Upper lobe of left lung (tissue), 6 donors: ENCODE measurements at places on chromosomes 4 and X.

- no peak for DNase-seq
Observed at GRCh38 chr4:46211406-46211805, 87.6 kb upstream of the GABRG1 start.

DNA sequence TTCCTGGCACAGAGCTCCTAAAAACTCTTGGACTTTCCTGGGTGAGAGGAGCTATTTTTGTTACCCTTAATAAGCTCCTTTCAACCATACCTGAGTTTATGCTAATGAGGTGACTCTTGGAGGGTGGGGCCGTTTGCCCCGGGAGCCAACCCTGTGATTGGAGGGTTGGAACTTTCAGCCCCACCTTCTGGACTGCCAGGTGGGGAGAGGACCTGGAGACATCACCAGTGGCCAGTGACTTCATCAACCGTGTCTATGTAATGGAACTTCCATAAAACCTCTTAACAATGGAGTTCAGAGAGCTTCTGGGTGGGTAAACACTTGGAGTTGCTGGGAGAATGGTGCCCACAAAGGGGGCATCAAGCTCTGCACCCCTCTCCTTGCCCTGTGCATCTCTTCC is 17.9 kb upstream of the ENPP6 start:
- DNase-seq = no peak

GRCh38 chr4:22736912-22737311 is 44.2 kb downstream of the GBA3 start:
- DNase-seq = no peak

GRCh38 chrX:148459343-148459742 is 41.1 kb upstream of the AFF2 start:
- no peak for DNase-seq

DNA sequence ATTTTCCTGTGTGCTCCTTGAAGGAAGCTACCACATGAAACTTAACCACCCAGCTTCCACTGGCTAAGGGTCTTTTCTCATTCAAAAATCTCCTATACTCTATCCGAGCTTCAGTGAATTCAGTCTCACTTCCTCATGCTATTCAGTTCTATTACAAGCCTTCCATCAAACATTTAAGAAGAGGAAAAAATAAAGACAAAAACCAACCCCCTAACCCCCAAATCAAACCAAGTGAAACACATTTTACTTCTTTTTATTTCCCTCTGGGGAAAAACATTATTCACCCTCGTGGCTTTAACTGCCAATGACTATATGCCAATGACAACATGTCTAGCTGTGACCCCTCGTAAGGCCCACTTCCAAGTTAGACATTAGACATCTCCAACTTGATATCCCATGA is 16.2 kb upstream of the WDR19 start:
- no peak for DNase-seq

- DNase-seq = no peak
Observed at GRCh38 chr4:66572949-66573348, 902.7 kb upstream of the EPHA5 start.

- peak; percentile 77 for DNase-seq
Observed at GRCh38 chrX:1249101-1249887, 19.3 kb upstream of the CSF2RA start.

- DNase-seq = no peak
Observed at GRCh38 chrX:120790118-120790517, 85.5 kb downstream of the CT47B1 start.

DNA sequence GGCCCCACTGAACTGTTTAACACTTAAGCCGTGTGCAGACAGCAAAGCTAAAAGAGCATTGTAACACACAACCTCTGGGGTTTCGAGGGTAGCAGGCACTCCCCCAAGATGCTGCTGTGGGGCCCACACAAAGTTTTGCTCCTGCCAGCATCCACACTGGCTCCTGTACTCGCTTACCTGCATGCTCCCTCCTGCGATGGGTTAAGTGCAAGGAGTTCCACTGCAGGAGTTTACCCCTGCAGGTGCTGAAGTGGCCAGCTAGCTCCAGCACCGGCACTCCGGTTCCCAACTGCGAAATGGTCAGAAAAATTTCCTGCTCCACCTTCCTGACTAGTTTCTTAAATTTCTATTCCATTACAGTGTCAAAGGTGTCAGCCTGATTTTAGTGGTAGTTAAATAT is 443.5 kb downstream of the PCDH10 start:
- no peak for DNase-seq

- DNase-seq = no peak
Observed at GRCh38 chrX:64977830-64978229, 1.6 kb upstream of the ZC4H2 start.

- DNase-seq = no peak
Observed at GRCh38 chr4:120071192-120071795, 4.6 kb upstream of the MAD2L1 start.

GRCh38 chr4:171644430-171645057 is 168.7 kb upstream of the GALNTL6 start:
- no peak for DNase-seq

DNA sequence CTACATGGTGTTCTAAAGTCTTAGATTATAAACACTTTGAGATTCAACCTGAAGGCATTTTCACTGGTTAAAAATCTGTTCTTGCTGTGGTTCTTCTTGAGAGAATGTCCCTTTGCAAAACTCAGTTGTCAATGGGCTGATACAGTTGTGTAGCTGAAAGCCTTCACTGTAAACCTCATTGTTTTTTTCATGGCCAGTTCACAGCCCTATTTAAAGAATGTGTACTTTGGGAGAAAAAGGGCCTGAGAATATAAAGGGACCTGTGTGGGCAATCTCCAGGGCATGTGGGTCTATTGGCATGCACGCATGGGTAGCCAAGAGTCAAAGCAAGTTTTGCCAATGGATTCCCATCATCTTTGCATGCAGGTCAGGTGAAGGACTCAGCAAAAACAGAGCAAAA is 7.8 kb upstream of the MAP7D3 start:
- no peak for DNase-seq

- DNase-seq = no peak
Observed at GRCh38 chr4:3223956-3224748, 24.8 kb upstream of the MSANTD1 start.

- no peak for DNase-seq
Observed at GRCh38 chrX:21973321-21974010, 33.0 kb downstream of the SMS start.

GRCh38 chr4:103498161-103499070 is 221.4 kb downstream of the TACR3 start:
- no peak for DNase-seq

GRCh38 chrX:29488919-29489318 is 726.4 kb upstream of the MAGEB2 start:
- DNase-seq = no peak

DNA sequence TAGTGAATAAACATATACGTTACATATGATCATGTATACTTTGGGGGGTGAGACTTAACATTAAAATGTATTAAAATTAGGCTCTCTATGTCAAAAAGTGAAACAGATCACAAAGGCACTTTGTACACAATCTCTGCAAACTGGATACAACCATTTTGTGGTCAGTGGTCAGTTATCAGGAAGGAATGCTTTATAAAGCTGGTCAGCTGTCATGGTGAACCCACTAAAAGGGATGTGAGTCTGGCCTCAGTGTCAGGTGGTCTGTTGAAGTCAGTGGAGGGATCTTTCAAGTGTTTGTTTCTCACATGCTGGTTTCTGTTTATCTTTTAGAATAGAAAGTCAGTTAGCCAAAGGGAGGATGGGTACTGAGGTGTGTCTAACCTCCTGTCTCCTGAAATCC is 875.5 kb upstream of the INTU start:
- DNase-seq = no peak

DNA sequence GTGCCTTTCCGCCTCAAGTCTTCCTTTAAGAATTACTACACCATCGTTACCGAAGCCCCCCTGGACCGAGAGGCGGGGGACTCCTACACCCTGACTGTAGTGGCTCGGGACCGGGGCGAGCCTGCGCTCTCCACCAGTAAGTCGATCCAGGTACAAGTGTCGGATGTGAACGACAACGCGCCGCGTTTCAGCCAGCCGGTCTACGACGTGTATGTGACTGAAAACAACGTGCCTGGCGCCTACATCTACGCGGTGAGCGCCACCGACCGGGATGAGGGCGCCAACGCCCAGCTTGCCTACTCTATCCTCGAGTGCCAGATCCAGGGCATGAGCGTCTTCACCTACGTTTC is 2.2 kb downstream of the PCDH10 start:
- DNase-seq = peak; percentile 62

- DNase-seq = no peak
Observed at GRCh38 chr4:131093303-131093702, 1997.4 kb downstream of the C4orf33 start.

DNA sequence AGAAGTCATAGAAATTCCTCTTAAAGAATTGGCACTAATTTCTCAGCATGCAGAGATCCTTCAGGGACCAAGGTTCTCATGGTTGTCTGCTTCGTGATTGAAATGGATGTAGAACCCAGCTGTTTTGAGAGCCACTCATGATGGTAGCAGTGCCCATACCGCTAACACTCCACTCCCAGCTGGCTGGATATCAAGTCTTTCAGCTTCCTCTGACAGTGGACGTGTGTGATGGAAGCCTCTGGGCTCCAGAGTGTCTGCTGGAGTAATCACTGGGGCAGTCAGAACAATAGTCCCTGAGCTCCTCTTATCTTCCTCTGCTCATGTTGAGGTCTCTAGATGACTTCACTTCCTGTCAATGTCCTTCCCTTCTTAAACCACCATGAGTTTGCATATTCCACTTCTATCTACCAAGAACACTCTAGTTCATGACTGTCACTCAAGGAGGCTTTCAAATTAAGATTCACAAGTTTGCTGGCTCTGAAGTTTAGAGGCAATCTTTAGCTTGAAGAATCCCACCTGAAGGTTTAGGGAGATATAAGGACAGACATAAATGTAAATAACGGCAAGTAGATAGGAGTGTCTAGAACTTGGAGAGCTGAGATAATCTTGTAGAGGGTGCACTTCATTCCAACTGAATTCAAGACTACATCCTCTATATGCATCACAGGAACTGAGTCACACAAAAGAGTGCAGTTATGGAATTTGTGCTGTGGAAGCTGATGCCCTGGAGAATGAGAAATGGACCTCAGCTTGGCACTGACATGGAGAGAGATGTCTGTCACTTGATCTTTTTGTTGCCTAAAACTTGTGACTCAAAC is 64.5 kb upstream of the WDR1 start:
- peak; percentile 49 for DNase-seq

GRCh38 chr4:17332478-17332877 is 179.4 kb downstream of the QDPR start:
- no peak for DNase-seq

GRCh38 chr4:163201358-163201757 is 34.7 kb upstream of the NAF1 start:
- no peak for DNase-seq

- DNase-seq = no peak
Observed at GRCh38 chr4:139664442-139664841, 1.2 kb upstream of the MGST2 start.

DNA sequence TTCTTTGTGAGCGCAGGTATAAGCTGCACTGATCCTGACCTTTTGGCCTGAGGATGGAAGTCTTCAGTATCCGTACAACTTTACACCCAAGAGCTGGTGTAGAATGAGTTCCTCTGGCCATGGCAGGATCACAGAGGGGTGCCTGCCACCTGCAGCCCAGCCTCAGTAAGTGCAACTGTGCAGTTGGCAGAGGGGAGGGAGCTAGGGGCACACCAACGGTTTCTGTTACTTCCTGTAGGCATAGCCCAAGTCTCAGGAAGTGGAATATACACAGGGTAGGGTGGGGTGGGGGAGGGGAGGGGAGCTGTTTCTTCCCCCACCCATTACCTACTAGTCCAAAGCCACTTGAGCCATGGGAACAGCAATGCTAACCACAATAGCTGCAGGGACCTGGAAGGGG is 85.4 kb upstream of the GBA3 start:
- DNase-seq = peak; percentile 47

- DNase-seq = no peak
Observed at GRCh38 chr4:2073808-2074481, 14.8 kb downstream of the NAT8L start.

DNA sequence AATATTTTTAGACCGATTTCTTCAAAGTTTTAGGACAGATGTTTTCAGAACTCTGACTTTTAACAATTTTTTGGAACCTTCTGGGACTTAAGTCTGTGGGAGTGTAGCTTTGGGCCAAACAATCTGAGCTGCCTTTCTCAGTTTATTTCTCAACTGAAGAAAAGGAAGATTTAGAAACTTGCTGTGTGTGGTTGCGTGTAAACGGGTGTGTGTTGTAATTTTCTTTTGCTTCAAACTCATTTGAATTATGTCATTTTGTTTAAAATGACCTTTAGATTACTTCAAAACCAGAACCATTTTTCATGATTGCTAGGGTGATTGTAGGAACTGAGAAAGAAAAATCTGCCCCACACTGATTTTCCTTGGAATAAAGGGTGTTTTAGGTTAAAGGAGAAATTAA is 577.7 kb upstream of the GALNTL6 start:
- DNase-seq = no peak

- no peak for DNase-seq
Observed at GRCh38 chrX:30364229-30364628, 55.0 kb upstream of the NR0B1 start.

DNA sequence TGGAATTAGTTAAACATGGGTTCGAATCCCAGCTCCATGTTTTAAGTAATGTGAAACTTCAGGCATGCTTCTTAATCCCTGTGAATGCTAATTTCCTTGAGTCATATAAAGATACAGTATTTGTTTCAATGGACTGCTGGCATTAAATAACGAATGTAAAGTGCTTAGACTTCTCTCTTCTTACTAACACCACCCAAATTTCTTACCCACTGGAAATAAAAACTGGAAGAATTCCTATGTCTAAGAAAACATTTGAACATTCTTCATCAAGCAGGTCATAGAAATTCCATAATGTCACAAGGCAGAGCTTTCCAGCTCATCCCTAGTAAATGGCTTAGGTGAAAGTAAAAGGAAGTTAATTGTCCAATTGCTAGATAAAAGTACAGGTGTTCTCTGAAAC is 172.5 kb downstream of the ANK2 start:
- DNase-seq = no peak

- no peak for DNase-seq
Observed at GRCh38 chrX:46636223-46636622, 62.7 kb downstream of the CHST7 start.

GRCh38 chrX:133911825-133912495 is 73.4 kb downstream of the GPC3 start:
- DNase-seq = no peak

DNA sequence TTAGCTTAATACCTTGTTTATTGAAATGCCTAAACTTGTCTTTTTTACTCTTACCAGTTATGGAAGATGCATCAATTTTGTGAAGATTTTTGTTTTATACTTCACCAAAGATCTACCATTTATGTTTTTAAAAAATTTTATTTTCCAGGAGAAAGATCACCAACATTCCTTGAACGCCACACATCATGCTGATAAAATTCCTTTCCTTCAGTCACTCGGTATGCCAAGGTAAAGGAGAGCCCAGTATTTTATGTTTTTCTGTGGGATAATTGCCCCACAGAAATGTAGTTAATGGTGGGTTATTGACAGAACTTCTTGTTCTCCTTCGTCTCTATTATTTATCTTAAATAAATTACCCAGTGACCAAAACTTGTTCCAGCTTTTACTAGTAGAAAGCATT is 217.0 kb downstream of the GC start:
- DNase-seq = no peak

DNA sequence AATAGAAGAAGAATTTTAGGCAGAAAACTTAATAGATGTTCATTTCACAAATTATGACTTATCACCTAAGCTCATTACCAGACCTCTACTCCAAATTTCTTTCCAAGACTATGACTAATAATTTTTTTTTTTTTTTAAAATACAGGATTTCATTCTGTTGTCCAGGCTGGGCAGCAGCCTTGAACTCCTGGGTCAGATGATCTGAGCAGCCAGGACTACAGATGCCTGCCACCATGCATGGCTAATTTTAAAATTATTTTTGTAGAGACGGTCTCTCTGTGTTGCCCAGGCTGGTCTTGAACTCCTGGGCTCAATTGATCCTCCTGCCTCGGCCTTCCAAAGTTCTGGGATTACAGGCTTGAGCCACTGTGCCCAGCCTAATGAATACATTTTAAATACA is 119.2 kb downstream of the ARHGAP10 start:
- DNase-seq = no peak
